Sigmoid colon (tissue), 7 donors: ENCODE measurements at places on chromosomes 11 and 22.

- DNase-seq: peak; percentile 88
These were observed 1.5 kb downstream of the TCIRG1 start for GRCh38 chr11:68040101-68040956.

DNA sequence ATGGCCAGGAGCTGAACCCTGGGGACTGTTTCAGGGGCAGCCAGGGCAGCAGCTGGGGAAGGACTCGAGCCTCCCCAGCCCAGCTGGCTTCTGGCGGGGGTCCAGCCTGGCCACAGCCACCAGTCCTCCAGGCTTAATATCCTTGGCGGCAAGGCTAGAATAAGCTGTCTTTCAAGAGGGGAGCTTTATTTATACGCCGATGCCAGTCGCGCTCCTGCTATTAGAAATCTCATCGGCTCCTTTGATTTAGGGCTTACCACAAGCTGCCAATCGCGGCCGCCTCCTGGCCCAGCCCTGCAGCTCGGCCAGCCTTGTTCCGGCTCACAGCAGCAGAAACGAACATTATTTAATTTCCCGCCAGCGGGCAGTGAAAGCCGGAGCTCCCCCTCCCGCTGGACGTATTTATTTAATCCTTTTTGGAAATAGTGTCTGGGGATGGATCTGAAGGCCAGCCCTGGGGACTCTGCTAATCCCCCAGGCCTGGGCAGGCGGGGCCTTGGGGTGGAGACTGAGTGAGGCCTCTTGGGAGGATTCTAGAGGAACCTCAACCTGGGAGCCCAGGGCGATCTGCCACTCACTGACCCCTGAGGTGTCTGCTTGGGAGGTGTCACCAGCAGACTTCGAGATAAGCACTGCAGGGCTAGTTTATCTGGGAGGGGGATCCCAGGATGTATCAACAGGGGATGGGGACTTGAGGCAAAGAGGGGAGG lies 363.1 kb downstream of the MN1 start:
- DNase-seq: peak; percentile 76

GRCh38 chr11:74332291-74332690 lies 20.9 kb upstream of the P4HA3 start:
- DNase-seq: no peak

DNA sequence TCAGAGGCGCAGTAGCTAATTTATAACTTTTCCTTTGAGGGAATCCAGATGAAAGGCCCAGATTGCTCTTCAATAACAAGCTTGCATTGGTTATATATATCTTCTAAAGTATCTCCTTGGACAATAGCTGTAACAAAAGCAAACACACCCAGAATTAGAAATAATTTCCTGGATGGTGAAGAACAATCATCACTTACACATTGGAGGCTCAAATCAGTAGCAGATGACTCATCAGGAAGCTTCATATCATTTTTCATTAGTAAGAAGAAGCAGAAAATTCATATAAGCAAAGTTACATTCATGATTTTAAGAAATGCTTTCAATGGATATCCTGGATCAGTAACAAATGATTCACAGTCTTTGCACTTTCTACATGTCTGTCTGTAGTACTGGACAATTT lies 173.6 kb upstream of the CCDC90B start:
- no peak for DNase-seq

GRCh38 chr22:19844377-19845053 lies 10.2 kb downstream of the GNB1L start:
- DNase-seq: peak; percentile 73

GRCh38 chr22:30290342-30291057 lies 1.2 kb upstream of the CASTOR1 start:
- no peak for DNase-seq

DNA sequence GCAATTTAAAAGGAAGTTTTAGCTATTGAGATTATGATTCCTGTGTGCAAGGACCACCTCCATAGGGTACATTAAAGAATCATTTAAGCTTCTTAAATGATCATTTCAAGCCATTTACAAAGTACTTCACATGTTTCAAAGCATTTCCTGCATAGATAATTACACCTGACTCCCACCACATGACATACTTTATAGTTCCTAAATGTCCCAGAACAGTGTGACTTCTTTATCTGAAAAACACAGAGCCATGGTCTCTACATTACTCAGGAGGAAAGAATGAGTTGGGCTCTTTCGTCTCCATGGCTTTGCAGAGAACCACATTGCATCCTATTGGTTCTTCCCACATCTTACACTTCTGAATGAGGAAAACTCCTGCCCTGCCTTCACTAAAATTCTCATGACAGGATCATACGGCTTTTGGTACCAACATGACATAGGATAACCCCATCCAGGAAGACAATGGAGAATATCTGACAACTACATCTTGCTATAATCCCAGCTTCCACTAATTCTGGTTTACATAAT lies 88.6 kb downstream of the ETS1 start:
- no peak for DNase-seq

DNA sequence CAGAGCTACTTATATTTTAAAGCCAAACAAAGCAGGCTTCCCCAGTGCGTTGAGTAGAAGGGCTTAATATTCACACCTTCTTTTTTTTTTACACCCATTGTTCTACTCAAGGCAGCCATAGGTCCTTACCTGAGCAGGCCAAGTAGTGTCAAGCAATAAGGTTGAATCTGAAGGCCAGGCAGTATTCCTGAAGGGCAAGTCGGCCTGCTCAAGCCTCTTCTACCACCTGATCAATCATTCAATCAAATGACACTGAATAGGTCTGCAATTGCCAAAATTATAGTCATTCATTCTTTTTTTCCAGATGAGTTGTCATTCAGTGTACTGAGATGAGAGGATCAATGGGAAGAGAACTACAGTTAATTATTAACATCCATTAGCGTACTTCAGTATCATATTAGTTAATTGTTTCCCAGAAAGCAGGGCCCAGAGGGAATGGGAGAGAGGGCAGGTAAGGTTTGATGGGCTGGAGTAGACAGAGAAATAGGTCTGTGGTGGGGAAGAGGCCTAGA lies 11.9 kb upstream of the PPP2R1B start:
- DNase-seq: no peak

DNA sequence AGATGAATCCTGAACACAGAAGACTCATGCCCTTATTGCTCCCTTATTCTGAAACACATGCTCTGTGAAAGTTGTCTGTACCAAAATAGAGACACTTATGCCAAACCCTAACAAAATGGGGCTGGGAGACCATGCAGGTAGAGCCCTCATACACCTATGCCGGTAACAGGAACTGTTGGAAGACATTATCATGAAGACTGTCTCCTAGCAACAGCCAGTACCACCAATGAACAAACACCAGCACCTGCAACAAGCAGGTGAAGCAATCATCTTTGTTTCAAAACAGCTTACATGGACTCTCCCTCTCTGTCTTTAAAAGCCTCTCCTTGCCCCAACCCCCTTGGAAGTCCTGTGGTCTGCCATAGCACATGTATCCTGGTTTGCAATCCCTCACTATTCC lies 17.2 kb downstream of the SLC5A4 start:
- DNase-seq: no peak

GRCh38 chr22:42623301-42623751 lies 8.6 kb upstream of the POLDIP3 start:
- no peak for DNase-seq

DNA sequence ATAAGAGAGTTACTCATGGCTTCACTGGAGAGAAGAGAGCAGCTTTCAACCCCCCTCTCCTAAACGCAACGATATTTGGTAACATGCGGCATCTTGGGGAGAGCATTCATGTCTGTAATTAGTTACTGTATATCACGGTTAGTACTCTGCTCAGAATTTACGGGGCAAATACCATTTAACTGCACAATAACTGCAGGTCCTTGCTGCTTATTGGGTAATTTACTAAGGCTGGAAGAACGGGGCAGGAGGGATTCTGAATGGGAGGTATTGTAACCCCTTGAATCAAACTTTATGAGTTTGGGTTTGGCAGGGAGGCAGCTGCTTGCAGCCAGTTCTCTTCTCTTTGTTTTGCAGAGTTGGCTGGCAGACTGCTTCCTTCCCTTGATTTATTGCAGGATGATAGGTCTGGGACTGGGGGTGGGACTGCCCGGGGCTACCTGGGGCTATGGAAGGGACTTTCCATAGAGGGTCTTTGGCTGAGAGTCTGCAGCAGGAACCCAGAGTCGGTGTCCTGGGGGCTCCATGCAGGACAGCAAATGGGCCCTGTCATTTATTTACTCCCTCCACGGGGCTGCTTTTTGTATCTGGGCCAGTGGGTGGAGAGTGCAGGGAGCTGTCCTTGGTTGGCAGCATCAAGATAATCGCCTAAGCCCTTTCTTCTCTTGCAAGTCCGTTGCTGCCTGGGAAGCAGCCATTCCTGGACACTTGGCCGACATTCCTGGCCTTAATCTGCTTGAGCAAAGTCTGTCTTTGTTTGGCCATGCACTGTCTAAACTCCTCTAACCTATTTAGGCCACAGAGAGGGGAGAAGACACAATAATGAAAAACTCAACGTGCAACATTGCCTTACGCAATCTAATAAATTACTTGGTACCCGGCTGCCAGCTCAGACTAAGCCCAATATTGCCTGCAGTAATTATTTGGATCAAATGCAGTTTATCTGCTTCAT lies 188.9 kb downstream of the ST3GAL4 start:
- peak; percentile 78 for DNase-seq

DNA sequence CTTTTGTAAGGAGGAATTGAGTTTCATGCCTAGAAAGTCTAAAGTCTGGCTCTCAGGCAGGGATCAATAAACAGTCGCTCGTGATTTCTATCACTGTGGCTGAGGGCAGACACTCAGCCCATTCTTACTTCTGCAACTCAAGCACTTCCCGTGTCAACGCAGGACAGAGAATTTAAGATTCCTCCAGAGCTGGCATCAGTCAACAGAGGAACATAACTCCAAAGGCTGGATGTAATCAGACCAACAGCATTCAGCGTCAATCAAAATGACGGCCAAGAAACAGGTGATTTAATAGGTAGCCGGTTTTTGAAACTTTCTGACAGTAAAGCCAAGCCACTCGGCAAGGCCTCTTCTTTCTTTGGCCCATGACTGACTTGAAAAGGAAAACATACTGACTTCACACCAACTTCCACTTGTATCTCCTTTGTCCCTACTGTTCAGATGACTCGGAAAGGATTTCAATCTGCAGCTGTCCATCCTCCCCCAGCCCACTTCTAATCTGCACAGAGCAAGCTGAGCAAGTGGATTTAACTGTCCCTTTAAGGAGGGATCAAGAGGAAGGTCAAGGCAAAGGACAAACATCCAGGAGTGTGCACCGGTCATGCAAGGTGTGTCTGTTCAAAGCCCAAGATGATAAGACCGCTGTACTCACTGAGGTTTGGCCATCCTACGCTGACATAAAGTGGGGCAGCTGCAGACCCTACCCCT lies 9.5 kb downstream of the VPS37C start:
- peak; percentile 12 for DNase-seq

DNA sequence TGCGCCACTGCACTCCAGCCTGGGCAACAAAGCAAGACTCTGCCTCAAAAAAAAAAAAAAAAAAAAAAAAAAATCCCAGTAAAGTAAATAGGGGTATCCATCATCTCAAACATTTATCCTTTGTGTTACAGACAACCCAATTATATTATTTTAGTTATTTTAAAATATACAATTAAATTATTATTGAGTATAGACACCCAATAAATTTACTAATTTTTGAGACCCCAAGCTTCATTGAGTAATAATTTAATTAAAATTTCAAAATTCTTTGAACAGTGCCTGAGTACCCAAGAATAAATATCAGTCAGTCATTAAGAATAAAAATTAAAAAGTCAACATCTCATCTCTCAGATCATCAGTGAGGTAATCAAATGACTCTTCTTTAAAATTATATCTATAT lies at the start of gene OR52N4:
OR52N4 (plus strand) TSS at position 301 of the 400 bp plus-strand sequence. CDS start 498 bp downstream, outside the sequence.
- DNase-seq: no peak

DNA sequence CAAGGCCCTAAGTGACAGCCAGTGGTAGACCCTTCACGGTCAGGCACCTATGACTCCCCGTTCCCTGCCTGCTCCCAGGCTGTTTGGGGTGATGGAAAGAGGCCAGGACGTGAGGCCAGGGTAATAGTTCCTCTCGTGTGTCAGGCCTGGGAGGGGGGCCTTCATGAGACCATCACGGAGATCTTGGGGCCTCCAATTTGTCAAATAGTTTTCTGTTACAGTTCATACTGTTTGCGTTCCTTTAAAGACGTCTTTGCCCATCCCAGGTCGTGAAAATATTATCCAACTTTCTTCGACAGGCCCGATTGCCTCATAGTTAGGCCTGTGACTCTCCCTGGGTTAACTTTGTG lies 62.2 kb upstream of the KCNQ1OT1 start:
- peak; percentile 41 for DNase-seq

- DNase-seq: no peak
These were observed 5.3 kb downstream of the DNHD1 start for GRCh38 chr11:6502382-6502781.

DNA sequence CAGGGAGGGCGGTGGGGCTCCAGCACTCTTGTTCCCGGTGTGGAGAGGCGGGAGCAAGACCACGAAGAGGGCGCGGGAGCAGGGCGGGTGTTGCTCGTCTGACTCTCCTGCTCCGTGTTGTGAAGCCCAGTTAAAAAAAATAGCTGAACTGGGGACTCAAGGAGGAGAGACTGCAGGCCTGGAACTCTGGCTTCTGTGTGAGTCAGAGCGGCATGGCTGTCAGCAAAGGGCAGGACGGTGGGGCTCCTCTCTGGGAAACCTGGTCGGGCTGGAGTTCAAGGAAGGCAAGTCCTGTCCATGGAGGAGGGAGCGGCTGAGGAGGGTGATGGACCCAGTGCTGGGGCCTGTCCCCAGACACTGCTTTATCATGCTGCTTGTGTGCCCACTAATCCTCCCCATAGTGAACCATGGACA lies 152.3 kb downstream of the FEZ1 start:
- no peak for DNase-seq

DNA sequence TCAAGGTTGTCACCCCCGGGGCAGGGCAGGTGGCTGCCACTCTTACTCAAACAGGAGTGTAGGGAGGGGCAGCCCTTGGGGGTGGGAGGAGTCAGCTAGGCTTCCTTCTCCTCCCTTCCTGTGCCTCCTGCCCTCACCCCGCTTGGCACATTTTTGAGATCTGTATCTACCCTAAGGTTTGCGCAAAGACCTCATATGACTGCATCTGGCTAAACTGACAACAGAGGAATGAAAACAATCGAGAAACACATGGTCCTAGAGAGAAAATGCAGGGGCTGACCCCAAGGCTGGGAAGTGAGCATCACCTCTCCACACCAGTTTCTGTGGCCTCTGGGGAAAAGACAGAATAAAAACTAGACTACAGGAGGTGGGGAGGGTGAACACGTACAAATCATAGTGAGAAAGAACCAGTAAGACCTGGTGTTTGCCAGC lies 28.1 kb downstream of the IGSF9B start:
- DNase-seq: no peak

DNA sequence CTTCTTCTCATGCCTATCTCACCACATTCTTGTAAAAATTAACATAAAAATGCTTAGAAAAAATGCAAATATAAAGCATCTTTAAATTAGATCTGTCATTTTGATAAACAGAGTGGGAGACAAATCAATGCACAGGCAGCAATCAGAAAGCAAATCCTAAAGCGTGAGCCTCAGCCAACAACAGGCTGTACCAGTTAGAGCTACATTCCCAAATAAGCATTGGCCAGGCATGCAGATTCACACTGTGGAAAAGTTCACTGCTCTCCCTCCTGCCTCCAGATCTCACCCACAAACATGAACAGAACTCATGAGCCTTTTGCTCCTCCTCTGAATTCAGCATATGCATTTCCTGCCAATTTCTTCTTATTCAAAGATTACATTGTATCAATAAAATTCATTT lies 115.2 kb upstream of the FAT3 start:
- DNase-seq: no peak
